ENCODE measurements at places on chromosomes 4 and X.

DNA sequence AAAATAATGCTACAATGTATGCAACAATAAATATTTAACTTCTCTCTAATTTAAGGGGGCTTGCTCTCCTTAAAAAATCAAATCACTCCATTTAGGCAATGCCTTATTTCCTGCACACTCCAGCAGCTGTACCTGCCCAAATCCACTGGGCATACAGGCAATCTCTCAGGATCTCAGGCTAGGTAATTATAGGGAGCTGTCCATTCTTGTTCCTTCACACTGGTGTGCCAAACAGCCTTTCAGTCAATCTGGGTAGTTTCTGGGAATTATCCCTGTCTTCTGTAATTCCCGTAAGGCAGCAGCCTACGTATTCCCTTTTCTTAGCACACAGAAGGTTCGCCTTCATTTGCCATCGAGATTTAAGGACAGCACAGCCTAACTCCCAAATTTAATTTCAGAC lies 922.6 kb upstream of the SLIT2 start:
- no peak for DNase-seq

DNA sequence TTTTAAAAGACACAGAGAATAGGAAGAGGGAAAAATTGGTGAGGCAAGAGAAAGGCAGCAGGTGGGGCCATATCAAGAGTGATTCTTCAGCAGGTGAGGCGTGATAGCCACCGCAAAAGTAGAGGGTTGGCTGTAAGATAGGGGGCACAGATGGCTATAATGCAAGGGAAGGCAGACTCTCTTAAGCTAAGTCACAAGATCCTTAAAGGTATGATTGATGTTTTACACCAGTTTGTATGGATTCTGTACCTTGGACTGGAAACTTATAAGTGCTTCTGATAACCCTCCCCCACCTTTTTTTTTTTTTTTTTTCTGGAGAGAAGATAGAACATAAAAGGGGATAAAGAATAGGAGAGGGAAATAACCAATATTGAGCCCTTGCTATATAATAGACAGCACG lies 40.0 kb downstream of the NSUN7 start:
- DNase-seq, result no peak

- peak; percentile 65 for DNase-seq
Measured at GRCh38 chrX:153667956-153668396, 5.6 kb downstream of the PNCK start.

DNA sequence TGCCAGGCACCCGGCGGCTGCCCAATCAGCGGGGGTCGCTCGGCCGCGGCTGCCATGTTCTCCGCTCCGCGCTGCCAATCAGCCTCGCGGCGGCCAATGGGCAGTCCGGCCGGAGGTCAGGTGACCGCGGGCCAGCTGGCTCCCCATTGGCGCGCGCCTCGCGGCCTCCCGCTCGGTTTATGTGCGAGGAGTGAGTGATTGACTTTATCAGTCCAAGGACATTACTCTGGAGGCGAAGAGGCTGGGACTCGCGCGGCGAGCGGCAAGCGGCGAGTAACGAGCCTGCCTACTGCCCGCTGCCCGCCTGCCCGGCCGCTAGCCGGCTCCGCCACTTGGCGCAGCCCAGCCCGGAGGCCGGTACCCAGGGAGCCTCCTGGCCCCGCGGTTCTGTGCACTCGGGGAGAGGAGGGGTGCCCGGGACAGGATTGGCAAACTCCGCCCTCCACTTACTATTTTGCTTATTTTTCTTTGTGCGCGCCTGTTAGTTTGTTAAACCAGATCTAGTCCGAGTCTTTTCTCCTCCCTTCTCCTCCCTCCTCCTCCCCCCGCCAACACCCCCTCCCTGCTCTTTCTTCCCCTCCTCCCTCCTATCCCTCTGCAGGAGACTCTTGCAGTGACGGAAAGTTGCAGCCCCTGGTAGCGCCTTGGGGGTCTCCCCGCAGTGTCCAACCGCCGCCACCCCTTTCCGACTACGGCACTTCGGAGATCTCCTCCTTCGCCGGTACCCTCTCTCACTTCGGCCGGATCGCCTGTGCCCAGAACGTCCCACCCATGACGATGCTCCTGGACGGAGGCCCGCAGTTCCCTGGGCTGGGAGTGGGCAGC lies at the start of gene ZIC3:
TSS of gene ZIC3 (plus strand) at position 207 of the 825 bp plus-strand sequence. CDS start at position 772, 565 bp downstream.
- DNase-seq, result peak; percentile 30

GRCh38 chr4:53716471-53717063 lies 125.3 kb upstream of the LNX1 start:
- DNase-seq, result peak; percentile 37

- peak; percentile 65 for DNase-seq
Measured at GRCh38 chr4:88219099-88219498, 60.7 kb upstream of the ABCG2 start.
